ENCODE measurements at places on chromosomes 3 and 15.

DNA sequence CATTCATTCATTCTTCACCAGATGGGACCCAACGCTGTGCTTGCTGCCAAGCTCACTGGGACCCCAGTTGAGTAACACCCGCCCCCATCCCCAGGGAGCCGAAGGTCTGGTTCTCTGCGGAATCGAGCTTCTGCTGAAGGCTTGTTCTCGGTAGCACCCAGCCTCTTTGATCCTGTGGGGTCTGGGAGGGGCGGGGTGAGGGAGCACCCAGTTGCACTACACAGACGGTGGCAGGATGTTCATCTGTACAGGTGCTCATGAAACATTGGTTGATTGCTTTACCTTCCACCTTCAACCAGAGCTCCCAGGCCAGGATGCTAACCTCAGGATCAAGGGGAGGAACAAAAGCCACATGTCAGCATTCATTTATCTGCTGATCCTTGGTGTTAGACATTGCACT is 77.7 kb upstream of the RGMA start:
- DNase-seq = no peak

GRCh38 chr3:127421943-127422662 is 134.3 kb upstream of the PRR20G start:
- DNase-seq = no peak

DNA sequence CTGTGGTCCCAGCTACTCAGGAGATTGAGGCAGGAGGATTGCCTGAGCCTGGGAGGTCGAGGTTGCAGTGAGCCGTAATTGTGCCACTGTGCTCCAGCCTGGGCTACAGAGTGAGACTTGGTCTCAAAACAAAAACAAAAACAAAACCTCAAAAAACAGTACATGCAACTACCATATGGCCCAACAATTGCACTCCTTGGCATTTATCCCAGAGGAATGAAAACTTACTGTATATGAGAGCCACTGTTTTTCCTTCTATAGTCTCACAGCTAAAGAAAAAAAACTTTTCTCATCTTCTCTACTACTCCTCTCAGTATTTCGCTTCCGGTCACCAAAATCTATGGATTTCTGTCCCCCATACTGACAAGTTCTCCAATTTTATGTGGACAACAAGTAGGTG is 84.3 kb downstream of the FLNB start:
- no peak for DNase-seq

DNA sequence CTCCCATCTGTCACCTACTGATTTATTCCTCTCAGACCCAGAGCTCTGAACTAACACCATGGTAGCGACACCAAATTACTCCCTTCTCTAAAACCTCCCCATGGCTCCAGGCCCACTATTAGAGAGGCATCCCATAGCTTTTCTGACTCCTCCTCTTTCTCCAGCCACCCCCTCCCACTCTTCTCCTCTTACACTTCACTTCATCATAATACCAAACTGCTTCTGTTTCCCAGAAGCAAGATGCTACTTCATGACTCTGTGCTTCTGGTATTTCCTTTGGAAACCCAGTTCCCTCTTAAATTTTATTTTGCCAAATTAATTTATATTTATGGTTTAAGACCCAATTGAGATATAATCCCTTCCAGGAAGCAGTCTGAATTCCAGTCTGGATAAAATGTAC is 465.1 kb upstream of the PDZRN3 start:
- no peak for DNase-seq

- DNase-seq = no peak
Measured at GRCh38 chr15:74955796-74956647, 550 bp downstream of the RPP25 start.

All from NCI-H748 treated with DMSO at 0.1 percent for 48 hours (cell line).